ENCODE measurements at places on chromosomes 16 and 17.

- DNase-seq = no peak
These were observed 491.9 kb upstream of the TOM1L1 start for GRCh38 chr17:54408731-54409130.

GRCh38 chr16:89624777-89625761, 11.6 kb downstream of the DPEP1 start:
- DNase-seq = no peak

- DNase-seq = no peak
These were observed 35.7 kb upstream of the C16orf78 start for GRCh38 chr16:49337814-49338350.

- peak; percentile 79 for DNase-seq
These were observed 14.9 kb upstream of the STAT3 start for GRCh38 chr17:42403150-42403549.

GRCh38 chr17:13678841-13679240, 77.1 kb upstream of the HS3ST3A1 start:
- DNase-seq = no peak
